ENCODE measurements at places on chromosomes 12 and 14.

DNA sequence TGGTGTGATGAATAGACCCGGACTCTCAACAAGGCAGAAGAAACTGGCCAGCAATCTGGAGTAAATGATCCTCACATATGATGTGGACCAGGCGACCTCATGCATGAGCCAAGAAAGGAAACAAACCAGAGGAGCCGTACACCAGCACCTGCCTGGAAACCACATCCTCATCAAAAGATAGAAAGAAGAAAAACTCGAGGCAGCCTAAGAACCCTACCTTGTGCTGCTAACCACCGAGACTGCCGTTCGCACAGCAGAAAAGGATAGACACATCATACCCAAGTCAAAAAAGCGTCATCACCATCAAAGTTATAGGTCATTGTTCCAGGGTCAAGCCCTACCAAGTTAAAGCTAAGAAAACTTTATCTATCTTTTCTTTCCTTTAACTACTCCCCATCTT lies 66.7 kb downstream of the RESF1 start:
- no peak for DNase-seq

DNA sequence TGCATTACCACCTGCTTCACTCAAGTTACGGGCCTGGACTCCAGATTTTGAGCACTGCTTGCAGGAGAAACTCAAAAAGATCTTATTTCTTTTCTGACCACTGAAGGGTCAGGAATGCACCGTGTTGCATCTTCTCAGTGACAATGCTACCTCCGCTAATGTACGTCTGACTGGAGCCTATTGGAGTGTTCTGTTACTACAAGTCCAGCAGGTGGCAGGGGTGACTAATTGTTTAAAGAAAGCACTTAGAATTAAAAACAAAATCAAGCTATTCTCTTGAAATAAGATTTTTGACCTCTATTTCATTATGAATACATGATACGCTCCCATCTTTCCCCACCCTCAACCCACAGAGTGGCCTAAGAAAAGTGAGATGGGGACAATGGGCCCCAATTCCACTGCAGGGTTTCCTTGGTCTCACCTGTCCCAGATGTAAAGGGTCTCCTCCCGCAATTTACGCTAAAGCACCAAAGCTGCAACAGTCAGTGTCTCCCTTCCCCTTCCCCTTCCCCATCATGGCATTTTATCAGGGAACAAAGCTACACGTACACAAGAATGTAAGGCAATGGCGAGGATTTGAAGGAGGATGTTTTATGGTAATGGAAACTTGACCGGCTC lies 2.2 kb downstream of the TBPL2 start:
- peak; percentile 62 for DNase-seq

DNA sequence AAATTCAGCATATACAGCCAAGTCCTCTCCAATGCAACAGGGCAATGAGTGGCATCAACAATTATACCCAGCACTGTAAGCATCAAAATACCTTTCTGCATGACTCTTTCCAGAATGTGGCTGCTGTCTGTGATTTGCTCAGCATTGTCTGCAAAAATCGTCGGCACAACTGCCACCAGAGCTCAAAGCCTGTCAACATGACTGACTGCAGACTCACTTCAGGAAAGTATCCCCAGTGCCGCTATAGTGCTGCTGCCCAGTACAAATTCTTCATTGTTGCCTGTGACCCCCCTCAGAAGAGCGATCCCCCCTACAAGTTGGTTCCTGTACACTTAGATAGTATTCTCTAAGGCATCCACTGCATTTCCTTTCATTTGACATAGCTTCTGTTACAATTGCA lies 735 bp downstream of the RNASE6 start:
- no peak for DNase-seq

DNA sequence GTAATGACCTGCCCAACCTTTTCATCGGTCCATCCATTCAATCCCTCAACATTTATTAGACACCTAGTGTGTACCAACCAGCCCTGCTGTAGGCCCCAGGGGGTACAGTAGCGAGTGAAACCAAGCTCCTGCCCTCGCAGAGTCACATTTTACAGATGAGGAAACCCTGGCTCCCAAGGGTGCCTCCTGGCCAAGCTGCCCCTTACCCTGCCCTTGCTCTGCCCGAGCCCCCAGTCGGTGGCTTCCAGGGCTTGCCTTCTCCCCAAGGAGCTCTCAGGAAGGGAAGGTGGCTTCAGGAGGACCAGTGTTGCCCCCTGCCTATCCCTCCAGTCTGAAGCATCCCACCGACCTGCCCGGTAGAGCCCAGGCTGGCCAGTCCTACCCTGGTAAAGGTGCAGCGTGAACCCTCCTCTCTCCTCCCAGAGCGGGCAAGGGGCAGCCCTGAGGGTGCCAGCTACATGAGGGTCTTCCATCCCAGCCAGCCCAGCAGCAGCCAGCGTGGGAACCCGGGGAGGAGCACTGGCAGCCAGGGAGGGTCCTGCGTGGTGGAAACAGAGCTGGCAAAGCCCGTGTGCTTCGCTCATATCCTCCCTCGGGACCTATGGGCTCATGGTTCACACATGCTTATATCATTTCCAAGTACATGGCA lies 670 bp upstream of the BEGAIN start:
- no peak for DNase-seq

- no peak for DNase-seq
Observed at GRCh38 chr12:113064395-113065125, 8.0 kb downstream of the DTX1 start.

DNA sequence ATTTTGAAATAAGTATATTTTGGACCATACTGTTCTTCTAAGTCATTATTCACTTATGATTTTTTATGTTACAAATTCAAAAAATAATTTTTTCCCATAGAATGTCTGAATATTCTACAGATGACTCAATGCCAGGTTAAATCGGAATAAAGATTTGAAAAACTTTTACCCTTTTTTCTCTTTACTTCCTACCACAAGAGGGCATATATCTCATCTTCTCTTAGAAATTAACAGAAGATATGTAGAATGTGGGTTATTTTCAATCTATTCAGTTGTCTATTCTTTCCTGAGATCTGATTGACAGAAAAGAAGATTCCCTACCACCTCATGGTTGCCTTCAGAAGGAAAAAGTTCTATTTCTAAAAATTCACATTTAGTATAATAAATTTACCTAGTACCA lies 53.0 kb upstream of the KITLG start:
- no peak for DNase-seq

DNA sequence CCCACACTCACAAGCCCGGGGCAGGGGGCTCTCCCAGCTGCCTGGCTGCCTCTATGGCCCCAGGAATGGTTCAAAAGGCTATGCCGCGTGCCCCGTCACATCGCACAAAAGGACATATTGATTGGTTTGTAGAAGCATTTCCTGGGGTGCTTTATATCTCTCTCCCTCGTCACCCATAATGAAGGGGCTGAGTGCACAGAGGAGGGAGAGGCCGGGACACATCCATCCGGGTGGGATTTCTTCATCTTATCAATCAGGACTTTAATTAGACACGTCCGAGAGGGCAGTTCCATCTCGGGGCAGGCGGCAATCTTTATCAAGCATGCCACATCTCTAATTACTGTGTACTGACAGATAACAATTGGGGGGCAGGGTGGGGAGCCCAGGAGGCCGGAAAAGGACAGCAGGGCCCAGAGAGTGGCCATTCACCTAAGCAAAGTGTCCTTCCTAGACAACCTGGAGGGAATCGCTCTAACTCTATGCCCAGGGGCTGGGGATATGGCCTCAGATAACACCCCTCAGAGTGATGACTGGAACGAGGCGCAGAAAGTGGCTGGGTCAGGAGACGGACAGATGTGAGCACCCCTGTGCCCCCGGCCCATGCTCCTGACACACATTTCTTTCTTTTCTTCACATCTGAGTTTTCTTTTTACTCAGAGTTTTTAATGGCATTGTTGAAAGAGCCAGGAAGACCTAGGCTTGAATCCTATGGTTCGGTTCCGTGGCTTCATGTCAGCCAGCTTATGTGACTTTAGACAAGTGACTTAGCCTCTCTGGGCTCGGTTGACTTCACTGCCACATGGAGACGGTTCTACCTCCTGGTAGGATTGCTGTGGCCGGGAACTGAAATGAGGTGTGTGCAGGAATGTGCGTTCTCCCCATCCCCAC lies 36.0 kb upstream of the ESRRB start:
- DNase-seq, result no peak

GRCh38 chr12:21987755-21988154 lies 46.5 kb upstream of the ABCC9 start:
- no peak for DNase-seq

DNA sequence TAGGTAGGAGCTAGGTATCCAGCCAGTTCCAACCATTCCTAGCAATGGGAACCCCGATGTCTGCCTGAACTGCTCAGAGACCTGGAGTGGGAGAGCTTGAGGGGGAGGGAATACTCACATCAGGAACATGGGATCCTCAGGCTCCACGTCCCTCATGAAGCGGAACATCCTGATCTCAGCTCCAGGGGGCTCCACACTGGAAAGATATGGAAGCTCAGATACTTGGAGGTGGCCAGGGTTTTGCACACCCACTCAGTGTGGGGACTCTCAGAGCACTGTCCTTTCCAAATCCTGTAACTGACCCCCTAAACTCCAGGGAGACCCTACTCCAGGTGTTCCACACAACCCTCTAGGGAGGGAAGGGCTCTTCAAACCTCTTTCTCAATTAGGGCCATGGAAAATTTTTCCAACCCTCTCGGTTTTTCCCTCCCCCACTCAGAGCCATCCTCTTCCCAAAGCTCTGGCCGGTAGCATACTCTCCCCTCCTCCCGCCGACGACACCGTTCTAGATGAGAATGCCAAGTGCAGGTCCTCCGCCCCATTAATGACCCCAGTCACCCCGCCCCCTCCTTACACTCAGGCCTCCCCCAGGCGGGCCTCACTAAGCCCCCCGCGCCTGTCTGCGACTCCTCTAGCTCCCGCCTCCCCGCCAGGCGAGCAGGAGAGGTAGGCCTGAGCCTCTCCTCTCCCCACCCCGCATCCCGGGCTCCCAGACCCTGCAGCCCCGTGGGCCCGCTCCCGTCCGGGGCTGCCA lies 597 bp downstream of the MLF2 start:
- peak; percentile 71 for DNase-seq

- DNase-seq, result no peak
Observed at GRCh38 chr12:54376596-54376995, 7.9 kb downstream of the ZNF385A start.

DNA sequence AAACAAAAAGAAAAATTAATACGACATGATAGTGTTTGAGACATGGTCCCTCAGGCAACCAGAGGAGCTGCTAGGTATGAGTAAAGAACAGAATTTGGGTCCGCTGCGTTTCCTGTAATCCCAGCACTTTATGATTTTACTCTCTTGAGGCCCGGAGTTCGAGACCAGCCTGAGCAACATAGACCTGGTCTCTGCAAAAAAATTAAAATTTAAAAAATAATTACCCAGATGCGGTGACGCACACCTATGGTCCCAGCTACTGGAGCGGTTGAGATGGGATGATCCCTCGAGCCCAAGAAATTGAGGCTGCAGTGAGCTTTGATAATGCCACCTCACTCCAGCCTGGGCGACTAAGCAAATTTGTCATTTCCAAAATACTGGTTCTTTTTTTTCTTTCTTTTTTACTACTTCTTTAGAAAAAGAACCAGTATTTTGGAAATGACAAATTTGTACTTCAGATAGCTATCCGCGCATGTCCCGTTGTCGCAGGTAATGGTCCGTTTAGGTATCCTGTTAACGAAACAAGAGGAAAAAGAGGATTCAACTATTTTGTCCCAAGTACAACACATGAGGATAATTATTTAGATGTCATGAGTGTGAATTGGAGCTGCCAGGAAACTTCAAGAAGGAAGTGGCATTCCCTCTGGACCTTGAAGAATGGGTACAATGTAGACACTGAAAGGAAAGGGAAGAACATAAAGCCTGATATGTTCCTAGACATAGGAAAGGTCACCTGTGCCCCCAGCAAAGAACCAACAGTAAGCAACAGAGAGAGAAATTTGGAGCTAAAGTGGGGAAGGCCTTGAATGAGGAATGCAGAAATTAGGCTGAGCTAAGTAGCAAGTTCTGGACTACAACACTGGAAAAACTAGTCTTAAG lies 1.2 kb upstream of the HECTD1 start:
- DNase-seq, result no peak

GRCh38 chr12:49827401-49828099 lies 663 bp downstream of the NCKAP5L start:
- DNase-seq, result peak; percentile 91

- no peak for DNase-seq
Observed at GRCh38 chr14:96554315-96554910, 52.2 kb downstream of the PAPOLA start.

- no peak for DNase-seq
Observed at GRCh38 chr12:57127101-57127725, 1.1 kb upstream of the LRP1 start.

DNA sequence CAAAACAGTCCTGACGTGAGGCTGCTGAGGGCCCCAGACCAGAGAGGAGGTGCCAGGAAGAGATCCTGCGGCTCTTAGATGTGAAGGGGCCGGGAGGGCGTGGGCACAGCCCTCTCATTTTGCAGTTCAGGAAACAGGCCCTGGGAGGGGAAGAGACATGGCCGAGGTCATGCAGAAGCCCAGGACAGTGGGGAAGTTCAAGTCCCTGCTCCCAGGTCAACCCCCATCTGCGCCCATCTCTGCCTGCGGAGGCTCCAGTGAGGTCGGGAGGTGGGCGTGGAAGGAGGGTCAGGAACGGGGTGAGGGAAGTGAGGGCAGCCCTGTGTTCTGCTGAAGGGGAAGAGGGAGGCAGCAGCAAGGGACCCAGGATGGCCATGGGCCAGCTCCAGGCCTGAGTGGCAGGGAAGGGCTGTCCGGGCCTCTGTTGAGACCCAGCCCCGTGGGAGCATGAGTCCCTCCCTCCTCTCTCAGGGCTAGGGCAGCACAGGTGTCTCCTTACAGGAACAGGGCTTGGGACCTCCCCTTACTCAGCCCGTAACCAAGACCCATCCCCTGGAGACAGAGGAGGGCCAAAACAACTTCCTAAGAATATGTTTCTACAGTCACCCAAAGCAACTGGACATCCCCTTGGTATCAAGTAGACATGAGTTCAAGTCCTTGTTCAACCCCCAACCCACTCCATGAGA lies 90.8 kb downstream of the LGMN start:
- DNase-seq, result no peak

- DNase-seq, result no peak
Observed at GRCh38 chr12:122029620-122030423, 8.1 kb downstream of the BCL7A start.

GRCh38 chr12:98533723-98534251 lies 18.4 kb downstream of the TMPO start:
- no peak for DNase-seq

- no peak for DNase-seq
Observed at GRCh38 chr12:18071336-18071735, 18.7 kb downstream of the RERGL start.

DNA sequence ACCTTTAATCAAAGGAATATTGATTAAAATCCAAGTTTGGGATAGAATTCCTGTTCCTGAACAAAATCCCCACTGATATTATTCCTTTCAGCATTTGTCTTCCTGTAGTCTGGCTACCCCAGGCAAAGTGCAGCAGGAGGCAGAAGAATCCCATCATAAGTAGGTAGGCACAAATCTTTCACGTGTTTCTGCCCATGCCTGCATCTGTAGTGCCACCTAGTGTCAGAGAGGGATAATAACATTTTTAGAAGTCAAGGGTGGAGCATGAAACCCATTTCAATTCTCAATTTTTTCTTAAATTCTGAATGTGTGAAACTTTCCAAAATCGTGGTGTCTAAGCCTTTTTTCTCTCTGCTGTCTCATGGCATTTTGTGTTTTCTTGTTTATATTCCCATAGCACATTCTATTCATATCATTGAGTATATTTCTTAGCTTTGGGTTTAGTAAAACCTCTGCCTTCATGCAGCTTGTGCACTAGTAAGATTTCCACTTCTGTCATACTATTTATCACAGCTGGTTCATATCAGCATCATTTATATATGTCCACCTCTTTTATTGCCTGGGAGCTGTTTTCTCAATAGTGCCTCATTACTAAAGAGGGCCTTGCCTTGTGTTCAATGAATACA lies 47.8 kb upstream of the RERG start:
- peak; percentile 73 for DNase-seq
